ENCODE measurements at places on chromosomes 7 and 10. TPM values are rescaled to one million over a fixed set of nuclear protein-coding genes. Genes with fewer than 3 reads are reported as not detected.

The SRGN gene
- total RNA-seq: 192 TPM

The EPO gene
- total RNA-seq: not detected

The CREM gene
- total RNA-seq: 51.6 TPM

The ANKRD22 gene
- total RNA-seq: 0.17 TPM

The ELAPOR2 gene
- total RNA-seq: 3.1 TPM

GRCh38 chr10:88958721-88959120, 6.1 kb upstream of the ACTA2 start:
- H3K36me3 ChIP-seq: peaks cover 8% of the 10 kb centered on the region
- no peak for DNase-seq
- no peak overlapping the region for H3K27ac ChIP-seq
- H3K27me3 ChIP-seq: no peaks in the 10 kb centered on the region
- H3K4me3 ChIP-seq: no peak overlapping the region

GRCh38 chr10:119981826-119982225, 89.3 kb downstream of the SEC23IP start:
- no peak for DNase-seq
- H3K36me3 ChIP-seq: no peaks in the 10 kb centered on the region
- no peak overlapping the region for H3K4me3 ChIP-seq
- H3K27ac ChIP-seq: no peak overlapping the region

DNA sequence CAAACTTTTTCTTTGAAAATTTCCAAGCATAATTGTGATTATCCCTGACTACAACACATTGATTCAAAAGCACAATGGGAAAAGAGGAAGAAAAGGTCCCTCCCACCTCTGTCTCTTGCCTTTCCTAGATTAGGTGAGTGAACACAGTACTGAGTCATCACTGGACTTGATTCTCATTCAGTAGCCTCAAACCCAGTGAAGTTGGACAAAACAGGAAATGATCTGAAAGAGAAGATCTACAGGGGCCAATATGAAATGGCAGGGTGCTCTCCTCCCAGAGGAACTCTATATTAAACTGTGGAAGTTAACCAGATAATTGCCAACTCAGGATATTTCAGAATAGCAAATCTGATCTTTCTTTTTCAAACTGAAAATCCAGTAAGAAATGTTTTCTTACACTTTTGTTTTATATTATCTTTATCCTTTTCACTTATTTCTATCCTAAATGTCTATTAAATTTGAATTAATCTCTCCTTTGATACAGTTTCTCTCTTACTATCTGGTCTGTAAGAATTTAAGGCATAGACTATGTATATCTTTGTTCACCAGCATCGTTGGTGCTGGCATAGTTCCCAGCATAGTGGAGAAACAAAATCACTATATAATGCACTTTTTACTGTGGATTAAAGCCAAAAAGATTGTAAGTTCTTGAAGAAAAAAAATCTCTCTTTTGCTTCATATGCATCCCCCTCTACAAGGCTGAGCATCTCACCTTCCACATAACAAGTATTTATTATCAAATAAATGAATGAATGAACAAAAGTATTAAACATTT, 41.4 kb upstream of the IKZF1 start:
- DNase-seq: peak; percentile 16
- H3K4me3 ChIP-seq: peak overlapping the region; percentile 43
- no peaks in the 10 kb centered on the region for H3K27me3 ChIP-seq
- peaks cover 91% of the 10 kb centered on the region for H3K4me1 ChIP-seq
- H3K36me3 ChIP-seq: peaks cover 24% of the 10 kb centered on the region

DNA sequence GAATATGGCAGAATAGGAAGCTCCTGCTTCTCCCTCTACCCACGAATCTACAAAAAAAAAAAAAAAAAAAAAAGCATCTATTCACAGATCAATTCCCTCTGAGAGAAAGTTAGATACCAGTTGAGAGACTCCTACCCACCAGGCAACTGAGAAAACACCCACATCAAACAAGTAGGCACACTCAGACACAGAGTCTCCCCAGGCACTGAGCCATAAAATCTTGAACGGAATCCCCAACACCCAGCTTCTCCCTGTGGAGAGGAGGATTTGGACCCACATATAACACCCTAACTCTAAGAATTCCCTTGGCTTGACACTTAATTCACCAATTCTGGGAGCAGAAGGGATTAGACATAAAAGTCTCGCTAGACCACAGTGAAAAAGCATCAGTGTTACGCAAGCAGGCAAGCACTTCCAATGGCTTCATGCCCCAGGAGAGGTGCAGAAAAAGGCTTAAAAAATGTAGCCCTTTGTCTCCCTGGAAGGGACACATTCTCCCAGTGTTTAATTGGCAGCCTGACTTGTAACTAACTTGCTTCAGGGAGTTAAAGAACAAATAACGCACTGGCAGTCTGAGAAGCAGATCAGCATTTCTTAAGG, 192.2 kb downstream of the ELAPOR2 start:
- no peaks in the 10 kb centered on the region for H3K4me1 ChIP-seq
- no peak overlapping the region for H3K4me3 ChIP-seq
- no peaks in the 10 kb centered on the region for H3K27me3 ChIP-seq
- H3K36me3 ChIP-seq: no peaks in the 10 kb centered on the region

GRCh38 chr7:119028736-119029135, 804.2 kb downstream of the ANKRD7 start:
- no peak for DNase-seq
- no peak overlapping the region for H3K4me3 ChIP-seq
- no peak overlapping the region for H3K27ac ChIP-seq
- H3K4me1 ChIP-seq: no peaks in the 10 kb centered on the region
- no peaks in the 10 kb centered on the region for H3K36me3 ChIP-seq

DNA sequence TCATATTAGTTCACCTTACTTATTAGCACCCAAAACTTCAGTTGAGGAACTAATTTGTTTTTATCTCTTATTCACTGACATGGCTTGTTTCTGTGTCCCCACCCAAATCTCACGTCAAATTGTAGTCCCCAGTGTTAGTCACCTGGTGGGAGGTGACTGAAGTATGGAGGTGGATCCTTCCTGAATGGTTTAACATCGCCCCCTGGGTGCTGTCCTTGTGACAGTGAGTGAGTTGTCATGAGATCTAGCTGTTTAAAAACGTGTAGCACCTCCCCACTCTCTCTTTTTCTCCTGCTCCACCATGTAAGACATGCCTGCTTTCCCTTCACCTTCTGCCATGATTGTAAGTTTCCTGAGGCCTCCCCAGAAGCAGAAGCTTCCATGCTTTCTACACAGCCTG, 75.0 kb upstream of the HECTD2 start:
- no peaks in the 10 kb centered on the region for H3K4me1 ChIP-seq
- H3K4me3 ChIP-seq: no peak overlapping the region
- peaks cover 1% of the 10 kb centered on the region for H3K27me3 ChIP-seq
- no peak for DNase-seq
- no peak overlapping the region for H3K27ac ChIP-seq

DNA sequence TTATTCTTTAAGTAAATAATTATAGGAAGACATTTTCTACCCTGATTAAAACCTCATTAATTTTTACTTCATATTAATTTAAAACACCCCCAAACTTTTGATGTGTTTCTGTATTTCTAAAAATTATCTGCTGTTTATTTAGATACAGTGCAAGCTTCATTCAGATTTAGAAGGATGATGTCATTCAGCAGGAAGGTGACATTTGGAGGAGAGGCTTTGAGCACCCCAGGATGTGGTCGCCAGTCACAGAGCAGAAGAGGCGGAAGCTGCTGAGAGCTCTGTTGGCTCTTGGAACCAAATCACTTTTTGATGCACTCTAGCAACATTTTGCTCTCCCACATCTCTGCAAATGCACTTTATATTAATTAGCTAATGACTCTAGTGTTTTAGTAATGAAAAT, 233.9 kb upstream of the CACNA2D1 start:
- no peaks in the 10 kb centered on the region for H3K27me3 ChIP-seq
- H3K27ac ChIP-seq: peak overlapping the region; percentile 89
- peaks cover 2% of the 10 kb centered on the region for H3K36me3 ChIP-seq
- no peak overlapping the region for H3K4me3 ChIP-seq
- peaks cover 19% of the 10 kb centered on the region for H3K4me1 ChIP-seq

DNA sequence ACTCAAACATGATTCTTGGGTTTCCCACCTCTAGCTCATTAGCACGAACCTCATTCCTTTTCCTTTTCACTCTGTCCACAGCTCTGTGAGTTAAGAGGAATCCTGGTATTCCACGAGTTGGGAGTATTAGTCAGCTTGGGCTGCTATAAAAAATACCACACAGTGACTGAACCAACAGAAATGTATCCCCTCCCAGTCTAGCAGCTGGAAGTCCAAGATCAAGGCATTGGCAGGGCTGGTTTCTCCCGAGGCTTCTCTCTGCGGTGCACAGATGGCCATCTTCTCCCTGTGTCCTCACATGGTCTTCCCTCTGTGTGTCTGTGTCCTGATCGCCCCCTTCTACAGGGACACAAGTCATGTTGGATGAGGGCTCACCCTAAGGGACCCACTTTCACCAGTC, 261.6 kb downstream of the TNS3 start:
- no peak overlapping the region for H3K4me3 ChIP-seq
- no peaks in the 10 kb centered on the region for H3K27me3 ChIP-seq
- no peak for DNase-seq
- H3K4me1 ChIP-seq: peaks cover 5% of the 10 kb centered on the region
- H3K36me3 ChIP-seq: no peaks in the 10 kb centered on the region

DNA sequence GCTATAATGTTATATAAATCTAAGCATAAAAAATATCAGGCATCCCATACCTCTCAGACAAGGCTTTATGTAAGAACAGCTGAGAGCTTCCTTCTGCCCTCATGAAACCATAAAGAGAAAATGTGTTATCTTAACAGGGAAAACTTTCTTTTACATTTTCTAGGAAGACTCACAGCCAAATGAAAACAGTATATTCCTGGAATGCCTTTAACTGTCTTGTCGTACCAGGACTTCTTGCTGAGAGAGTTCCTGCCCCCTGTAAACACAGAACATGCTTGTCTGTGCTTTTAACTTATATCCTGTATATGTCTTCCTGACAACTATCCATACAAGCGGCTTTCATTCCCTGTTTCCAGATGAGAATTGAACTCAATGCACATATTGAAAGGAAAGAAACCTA, 64.8 kb upstream of the AHR start:
- DNase-seq: no peak
- H3K36me3 ChIP-seq: peaks cover 21% of the 10 kb centered on the region
- no peaks in the 10 kb centered on the region for H3K27me3 ChIP-seq
- H3K4me1 ChIP-seq: peaks cover 38% of the 10 kb centered on the region

All from activated CD4-positive, alpha-beta T cell treated with anti-CD3 and anti-CD28 coated beads, Interleukin-2, amount 10 ng/mL, durations not matched to agents 7 days and 5 days (primary cell).